ENCODE measurements at places on chromosomes 11 and 22.

DNA sequence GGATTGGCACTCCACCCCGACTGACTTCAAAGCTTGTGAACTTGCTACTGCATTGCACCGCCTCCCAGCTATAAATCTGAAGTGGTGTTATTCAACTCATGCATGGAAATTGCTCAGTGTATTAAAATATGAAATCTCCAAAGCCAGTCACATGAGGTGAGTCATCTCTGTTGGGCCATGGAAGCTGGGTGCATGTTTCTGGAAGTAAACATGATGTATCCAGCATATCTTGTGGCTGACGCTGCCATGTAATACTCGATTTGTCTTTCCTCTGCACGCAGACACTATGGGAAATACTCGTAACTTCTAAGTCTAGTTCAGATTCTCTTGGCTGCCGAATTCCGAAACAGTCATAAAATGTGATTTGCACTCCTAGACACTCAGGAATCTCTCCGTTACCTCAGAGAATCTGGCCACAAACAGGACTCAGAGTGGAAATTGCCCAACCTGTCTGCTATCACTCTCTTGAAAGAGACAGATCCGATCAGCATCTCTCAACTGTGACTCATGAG, 154.9 kb upstream of the MPPED2 start:
- no peak for DNase-seq

- DNase-seq = no peak
Measured at GRCh38 chr11:112509300-112509699, 248.6 kb upstream of the PLET1 start.

DNA sequence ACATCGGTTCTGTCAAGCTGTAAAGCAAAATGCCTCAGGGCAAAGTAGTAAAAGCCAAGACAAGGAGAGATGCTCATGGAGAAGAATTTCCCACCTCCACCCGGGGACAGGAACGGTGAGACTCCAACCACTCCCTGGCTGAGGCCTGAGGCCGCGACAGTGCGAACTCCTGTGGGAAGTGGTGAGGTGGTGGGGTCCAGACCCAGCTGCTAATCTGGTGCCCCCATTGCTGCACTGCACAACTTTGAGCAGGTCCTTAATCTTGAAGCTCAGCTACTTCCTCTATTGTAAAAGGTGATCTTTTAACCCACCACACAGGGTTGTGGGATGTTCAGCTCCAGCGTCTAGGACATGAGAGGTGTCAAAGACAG, 83.9 kb downstream of the ZC3H12C start:
- no peak for DNase-seq

- no peak for DNase-seq
Measured at GRCh38 chr11:110438017-110438416, 8.3 kb downstream of the FDX1 start.

GRCh38 chr11:18332302-18332701, 9.9 kb downstream of the GTF2H1 start:
- no peak for DNase-seq

DNA sequence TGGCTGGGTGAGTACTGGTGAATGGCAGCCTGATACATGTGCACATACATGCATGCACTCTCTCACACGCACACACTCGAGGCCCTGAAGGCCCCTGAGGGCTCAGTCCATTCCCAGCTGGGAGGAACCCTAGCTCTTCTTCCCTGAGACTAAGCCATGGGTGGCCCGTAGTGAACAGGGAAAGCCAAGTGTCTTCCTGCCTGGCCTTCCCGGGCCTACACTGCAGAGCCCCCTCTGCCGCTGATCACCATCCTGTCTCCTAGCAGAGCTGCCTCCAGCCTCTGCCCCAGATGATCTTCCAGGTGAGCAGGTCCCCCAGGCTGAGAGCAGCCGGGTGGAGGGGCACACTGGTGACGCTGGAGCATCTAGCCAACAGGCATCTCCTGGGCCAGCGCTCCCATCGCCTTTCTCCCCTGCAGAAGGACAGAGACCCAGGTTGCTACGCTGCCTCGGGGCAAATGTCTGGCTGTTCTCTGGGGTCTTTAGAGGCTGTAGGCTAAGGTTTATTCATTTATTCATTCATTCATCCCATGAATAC, 57.3 kb downstream of the CD82 start:
- DNase-seq = no peak

DNA sequence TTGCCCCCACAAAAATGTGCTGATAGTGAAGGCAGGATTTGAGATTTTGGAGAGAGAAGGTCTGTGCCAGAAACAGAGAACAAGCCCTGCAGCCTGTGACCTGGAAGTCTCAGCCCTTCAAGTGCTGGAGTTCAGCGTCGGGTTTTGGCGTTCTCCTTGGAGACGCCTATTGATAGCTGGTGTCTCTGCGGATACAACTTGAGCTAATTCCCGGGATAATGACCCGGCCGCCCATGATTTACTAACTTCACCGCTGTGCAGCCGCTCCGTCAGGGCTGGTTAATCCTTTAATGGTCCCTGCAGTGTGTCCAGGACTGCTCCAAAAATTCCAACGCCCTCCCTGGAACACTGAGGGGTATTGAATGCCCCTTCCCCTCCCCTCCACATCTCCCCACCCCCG, 76.6 kb downstream of the WT1 start:
- DNase-seq = no peak

GRCh38 chr11:64850979-64851567, 6.6 kb upstream of the CDC42BPG start:
- no peak for DNase-seq

DNA sequence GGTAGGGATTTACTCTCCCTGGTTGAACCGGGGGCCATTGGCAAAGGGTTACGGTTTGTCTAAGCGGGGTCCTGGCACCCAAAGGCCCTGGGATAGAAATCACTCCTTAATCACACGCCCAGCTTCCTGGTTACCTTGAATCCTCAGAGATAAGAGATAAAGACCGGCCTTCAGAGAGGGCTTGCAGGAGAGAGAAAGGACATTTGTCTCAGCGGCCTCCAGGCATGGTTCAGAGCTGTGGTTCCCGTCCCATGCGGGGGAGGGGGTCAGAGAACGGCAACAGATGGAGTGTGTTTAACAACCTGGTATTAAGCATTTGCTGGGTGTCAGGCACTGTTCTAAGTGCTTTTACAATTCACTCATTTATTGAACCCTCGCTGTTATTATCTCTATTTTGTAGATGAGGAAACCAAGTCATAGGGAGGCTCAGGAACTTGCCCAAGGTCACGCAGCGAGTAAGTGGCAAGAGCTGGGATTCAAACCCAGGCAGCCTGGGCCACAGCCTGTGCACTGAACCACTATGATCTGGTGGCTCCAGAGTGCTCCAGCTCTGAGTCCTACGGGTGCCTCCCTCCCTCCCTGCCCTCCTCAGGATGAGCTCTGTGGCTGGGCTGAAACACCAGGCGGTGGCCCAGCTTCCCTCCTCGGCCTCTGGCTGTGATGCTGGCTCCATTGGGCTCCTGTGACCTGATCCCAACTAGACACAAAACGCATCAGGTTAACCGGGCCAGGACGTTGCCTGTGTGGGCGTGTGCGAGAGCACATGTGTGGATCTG, 18.6 kb downstream of the LRRC10B start:
- DNase-seq = no peak

- no peak for DNase-seq
Measured at GRCh38 chr11:107293677-107294344, 163.8 kb downstream of the CWF19L2 start.

Measured in stimulated activated CD8-positive, alpha-beta memory T cell treated with anti-CD3 and anti-CD28 coated beads, Interleukin-15, amount 100 ng/mL, for 1 hour (primary cell).